ENCODE measurements at places on chromosomes 3 and 15. TPM values are rescaled to one million over a fixed set of nuclear protein-coding genes. Genes with fewer than 3 reads are reported as not detected.
A peak's percentile ranks its signal among the peaks of the same experiment; 100 is the strongest.

DNA sequence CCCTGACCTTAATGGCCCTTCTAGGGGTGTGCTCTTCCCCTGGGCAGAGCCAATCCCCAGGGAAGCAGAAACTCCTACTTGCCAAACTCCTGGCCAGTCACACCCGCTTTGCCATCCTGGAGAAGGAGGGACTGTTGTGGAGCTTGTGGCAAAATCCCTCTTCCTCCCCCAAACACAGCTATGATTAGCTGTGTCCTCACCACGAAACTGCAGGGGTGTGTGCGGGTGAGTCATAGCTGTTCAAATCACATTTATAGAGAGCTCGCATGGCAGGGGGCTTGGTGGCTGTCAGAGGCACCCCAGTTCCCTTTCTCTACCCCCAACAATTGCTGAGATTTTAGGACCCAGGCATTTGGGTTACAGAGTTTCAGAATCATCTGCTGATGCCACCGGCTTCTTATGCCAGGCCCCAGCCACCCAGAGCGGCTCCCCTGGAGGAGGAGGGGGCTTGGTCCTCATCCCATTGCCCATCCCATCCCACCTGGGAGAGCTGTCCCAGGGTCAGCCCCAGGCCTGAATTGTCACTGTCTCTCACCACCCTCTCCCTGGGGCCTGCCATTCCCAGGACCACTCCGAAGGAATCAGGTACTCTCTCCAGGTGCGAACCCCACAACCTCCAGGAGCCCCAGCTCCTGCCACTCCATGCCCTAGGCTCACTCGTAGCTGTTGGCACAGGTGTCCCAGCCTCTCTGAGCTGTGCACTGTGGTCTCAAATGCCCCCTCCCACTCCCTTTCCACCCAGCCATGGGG lies 28.8 kb upstream of the MAGEF1 start:
- DNase-seq, result peak; percentile 26

DNA sequence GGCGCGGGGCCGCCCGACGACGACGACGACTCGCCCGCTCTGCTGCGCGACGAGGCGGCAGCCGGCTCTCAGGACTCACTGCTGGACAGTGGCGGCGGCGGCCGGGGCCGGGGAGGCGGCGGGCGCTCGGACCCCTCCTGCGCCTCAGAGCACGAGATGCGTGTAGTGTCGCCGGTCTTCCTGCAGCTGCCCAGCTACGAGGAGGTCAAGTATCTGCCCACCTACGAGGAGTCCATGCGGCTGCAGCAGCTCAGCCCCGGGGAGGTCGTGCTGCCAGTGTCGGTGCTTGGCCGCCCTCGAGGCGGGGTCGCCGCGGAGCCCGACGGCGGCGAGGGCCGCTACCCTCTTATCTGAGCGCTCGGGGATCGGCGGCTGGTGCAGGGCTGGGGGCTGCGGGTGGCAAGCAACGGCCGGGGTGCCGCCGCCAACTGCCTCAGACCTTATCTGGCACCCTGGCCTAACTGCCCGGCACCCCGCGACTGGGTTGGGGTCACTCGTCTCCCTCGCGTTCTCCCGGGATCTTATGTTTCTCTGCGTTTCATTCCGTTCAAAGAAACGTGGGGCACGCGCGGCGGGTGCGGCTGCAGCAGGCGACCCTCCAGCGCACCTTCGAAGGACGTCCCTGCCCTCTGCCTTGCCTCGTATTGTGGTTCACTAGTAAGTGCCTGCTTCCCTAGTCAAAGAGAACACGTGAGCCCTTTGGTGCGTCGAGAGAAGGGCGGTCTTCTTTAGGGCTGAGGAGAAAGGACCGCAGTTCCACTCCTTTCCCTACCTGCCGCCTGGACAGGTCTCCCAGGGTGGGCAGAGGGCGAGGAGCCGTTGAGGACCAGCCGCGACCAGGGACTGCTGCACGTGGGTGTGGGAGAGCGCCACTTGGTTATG lies 1.0 kb downstream of the C3orf80 start:
- DNase-seq, result no peak

DNA sequence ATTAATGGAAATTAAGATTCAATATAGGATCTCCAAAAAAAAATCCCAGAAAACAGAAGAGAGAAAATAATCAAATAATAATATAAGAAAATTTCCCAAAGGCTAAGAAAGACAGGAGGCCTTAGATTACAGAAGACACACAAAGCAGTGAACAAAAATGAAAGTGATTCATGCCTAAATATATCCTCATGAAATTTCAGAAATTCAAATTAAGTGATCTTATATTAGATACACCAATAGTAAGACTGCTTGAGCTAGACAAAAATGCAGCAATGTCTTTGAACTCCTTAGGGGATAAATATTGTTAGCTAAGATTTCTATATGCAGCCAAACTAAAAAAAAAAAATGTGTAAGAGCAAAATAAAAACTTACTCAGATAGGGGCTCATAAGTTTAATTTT lies 44.6 kb upstream of the ARPP21 start:
- DNase-seq, result no peak

GRCh38 chr15:22808761-22809280 lies 22.4 kb downstream of the NIPA1 start:
- DNase-seq, result no peak

DNA sequence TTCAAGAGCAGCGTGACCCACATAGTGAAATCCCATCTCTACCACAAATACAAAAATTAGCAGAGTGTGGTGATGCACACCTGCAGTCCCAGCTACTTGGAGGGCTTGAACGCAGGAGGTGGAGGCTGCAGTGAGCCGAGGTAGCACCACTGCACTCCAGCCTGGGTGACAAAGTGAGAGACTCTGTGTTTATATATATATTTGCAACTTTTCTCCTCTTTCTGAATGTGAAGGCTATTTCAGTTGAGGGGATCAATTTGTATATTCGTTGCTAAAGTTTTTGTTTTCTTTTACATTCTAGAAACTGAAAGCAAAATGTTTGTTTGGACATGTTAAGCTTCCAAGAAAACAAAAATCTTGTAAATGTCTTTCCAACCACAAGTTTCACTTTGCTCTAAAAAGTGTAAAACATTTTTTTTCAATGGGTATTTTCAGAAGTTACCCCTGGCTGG lies 29.8 kb upstream of the FAM98B start:
- no peak for DNase-seq

DNA sequence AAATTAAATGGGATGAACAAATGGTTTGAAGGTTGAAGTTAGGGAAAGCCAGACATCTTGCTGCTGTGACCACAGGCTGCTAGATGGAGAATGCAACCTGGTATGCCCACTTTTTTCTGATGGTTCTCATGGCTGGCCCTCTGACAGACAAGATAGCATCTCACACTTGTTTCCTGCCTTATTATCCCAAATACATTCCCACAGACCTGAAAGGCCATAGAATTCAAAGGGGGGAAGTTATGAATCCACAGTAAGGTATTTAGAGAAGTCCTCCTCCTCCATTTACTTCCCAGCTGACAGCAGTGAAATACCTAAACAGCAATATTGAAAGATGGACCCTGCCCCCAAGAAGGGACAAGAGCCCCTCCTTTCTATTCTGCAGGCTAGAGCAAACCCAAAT lies 32.4 kb downstream of the LEO1 start:
- no peak for DNase-seq

GRCh38 chr3:180626844-180627243 lies 24.9 kb downstream of the TTC14 start:
- no peak for DNase-seq

TGM5 gene
- total RNA-seq, result not detected

GNAT1 gene
- total RNA-seq, result not detected
